ENCODE measurements at places on chromosomes 11 and 22.

GRCh38 chr22:27381552-27381951, 420.0 kb downstream of the MN1 start:
- no peak overlapping the region for H3K27ac ChIP-seq
- DNase-seq, result no peak
- H3K4me1 ChIP-seq, result no peaks in the 10 kb centered on the region
- no peak overlapping the region for H3K4me3 ChIP-seq
- no peaks in the 10 kb centered on the region for H3K36me3 ChIP-seq
- peaks cover 4% of the 10 kb centered on the region for H3K27me3 ChIP-seq

GRCh38 chr11:70844387-70844786, 408.0 kb downstream of the SHANK2 start:
- no peak for DNase-seq
- no peaks in the 10 kb centered on the region for H3K36me3 ChIP-seq
- H3K27me3 ChIP-seq, result no peaks in the 10 kb centered on the region
- no peak overlapping the region for H3K27ac ChIP-seq
- no peaks in the 10 kb centered on the region for H3K4me1 ChIP-seq

GRCh38 chr11:102513869-102514268, 16.7 kb downstream of the MMP7 start:
- H3K27me3 ChIP-seq, result peaks cover 8% of the 10 kb centered on the region
- H3K27ac ChIP-seq, result no peak overlapping the region
- DNase-seq, result no peak
- no peaks in the 10 kb centered on the region for H3K4me1 ChIP-seq
- H3K4me3 ChIP-seq, result no peak overlapping the region
- no peaks in the 10 kb centered on the region for H3K36me3 ChIP-seq

DNA sequence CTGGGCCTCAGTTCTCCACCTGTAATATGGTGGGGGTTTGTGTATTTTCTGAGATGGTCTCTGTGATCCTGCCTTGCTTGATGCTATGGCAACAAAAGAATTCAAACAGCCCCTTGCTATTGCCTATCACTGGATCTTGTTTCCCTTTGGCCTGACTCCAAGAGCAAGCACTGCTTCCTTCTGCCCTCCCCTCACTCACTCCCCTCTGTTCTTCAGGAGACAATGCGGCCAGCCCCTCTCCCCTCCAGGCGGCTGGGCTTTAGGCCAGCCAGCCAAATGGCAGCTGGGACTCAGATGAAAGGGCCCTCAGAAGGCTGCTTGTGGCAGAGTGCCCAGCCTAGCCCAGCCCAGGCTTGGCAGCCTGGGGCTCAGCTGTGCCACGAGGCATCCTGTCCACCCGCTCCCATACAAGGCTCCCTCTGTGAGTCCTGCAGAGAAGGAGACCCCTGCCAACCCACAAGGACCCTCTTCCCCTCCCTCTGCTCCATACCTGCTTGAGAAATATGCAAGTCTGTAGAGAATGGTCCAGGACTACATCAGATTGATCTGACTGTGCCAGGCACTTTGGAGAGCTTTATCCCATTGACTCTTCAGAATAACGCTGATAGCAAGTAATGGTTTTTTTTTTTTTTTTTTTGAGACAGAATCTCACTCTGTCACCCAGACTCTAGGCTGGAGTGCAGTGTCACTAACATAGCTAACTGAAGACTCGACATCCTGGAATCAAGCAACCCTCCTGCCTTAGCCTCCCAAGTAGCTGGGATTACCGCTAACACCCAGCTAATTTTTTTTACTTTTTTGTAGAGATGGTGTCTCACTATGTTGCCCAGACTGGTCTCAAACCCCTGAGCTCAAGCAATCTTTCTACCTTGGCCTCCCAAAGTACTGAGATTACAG, 7.6 kb upstream of the KCTD14 start:
- no peak overlapping the region for H3K4me3 ChIP-seq
- no peak overlapping the region for H3K27ac ChIP-seq
- peaks cover 1% of the 10 kb centered on the region for H3K4me1 ChIP-seq

Data from activated naive CD8-positive, alpha-beta T cell treated with anti-CD3 and anti-CD28 coated beads, Interleukin-2, amount 10 ng/mL, durations not matched to agents 7 days and 5 days (primary cell).